ENCODE measurements at places on chromosomes 13 and 19.

- no peak for DNase-seq
These were observed 85.3 kb downstream of the GADD45B start for GRCh38 chr19:2561221-2561620.

GRCh38 chr13:98476106-98476505 lies 100.8 kb downstream of the STK24 start:
- no peak for DNase-seq

- DNase-seq = no peak
These were observed 39.2 kb downstream of the TNFRSF19 start for GRCh38 chr13:23609414-23609760.

DNA sequence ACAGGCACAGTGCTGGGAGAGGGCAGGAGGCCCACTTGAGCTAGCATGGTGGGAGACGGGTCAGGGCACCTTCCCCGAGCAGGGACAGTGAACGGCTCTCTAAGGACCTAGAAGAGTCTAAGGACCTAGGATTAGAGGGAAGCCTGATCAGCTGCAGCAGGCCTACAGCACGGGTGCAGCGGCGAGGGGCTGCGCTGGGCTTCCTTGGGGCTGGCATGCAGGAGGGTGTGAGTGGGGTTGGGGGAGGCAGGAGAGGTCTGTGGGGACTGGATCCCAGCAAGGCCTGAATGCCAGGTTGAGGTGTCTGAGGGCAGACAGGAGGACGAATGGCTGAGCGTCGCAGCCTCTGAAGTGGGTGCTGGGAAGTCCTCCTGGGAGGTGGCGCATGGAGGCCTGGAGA lies 3.6 kb downstream of the SCAF1 start:
- no peak for DNase-seq

DNA sequence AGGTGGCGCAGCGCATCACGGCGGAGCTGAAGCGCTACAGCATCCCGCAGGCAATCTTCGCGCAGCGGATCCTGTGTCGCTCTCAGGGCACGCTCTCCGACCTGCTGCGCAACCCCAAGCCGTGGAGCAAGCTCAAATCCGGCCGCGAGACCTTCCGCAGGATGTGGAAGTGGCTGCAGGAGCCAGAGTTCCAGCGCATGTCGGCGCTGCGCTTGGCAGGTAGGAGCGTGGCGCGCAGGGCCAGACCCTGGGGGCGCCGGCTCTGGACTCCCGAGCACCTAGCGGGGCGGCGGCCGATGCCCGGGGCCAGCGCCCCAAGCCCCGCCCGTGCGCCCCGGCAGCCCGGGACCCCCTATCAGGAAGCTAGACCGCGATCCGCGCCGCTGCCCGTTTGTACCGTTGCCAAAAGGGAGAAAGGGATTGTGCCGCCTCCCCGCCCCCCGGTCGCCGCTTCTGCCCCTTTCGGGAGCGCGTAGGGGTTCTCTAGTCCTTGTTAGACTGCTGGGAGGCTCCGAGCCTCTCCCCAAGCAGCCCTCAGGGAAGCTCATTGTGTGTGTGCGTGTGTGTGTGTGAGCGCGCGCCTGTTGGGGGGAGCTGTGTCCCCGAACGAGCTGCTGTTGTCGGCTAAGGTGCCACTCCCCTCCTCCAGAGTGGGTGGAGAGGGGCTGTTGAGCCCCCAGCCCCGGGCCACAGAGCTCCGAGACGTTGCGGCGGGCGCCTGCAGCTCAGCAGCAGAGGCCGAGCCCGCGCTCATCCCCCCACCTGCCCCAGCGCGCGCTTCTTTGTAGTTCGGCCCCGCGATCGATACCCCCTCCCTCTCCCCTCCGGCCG lies 1.5 kb downstream of the ONECUT3 start:
- DNase-seq = peak; percentile 42

- DNase-seq = no peak
These were observed 26.7 kb downstream of the MIER2 start for GRCh38 chr19:317710-318508.

- peak; percentile 92 for DNase-seq
These were observed 4.0 kb downstream of the RTN2 start for GRCh38 chr19:45492627-45493470.

- DNase-seq = no peak
These were observed 49.4 kb downstream of the SERP2 start for GRCh38 chr13:44422755-44423643.

GRCh38 chr19:34184880-34185491 lies 12.7 kb downstream of the LSM14A start:
- DNase-seq = no peak

DNA sequence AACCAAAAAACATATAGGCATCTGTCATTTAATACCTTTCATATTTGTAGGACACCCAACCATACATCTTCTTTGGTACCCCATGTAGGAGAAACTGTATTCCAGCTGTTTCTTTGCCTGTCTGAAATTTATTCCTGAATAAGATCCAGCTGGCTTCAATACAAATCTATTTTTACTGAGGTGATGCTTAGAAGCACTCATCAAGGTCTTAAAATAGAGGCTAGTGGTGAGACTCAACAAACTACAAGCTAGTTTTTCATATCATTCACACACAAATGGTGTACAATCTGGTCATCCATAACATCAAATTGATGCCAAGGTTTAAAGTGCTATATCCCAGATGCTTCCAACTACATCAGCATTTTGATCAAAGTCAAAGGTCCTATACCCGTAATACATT lies 1071.3 kb upstream of the MIR17HG start:
- DNase-seq = no peak

GRCh38 chr19:2783781-2784145 lies 690 bp upstream of the SGTA start:
- DNase-seq = no peak

GRCh38 chr13:112605531-112605990 lies 17.6 kb upstream of the TUBGCP3 start:
- DNase-seq = no peak

- DNase-seq = no peak
These were observed 1.8 kb upstream of the DIAPH3 start for GRCh38 chr13:60165391-60166099.

GRCh38 chr13:34277936-34278335 lies 460.0 kb downstream of the RFC3 start:
- no peak for DNase-seq

DNA sequence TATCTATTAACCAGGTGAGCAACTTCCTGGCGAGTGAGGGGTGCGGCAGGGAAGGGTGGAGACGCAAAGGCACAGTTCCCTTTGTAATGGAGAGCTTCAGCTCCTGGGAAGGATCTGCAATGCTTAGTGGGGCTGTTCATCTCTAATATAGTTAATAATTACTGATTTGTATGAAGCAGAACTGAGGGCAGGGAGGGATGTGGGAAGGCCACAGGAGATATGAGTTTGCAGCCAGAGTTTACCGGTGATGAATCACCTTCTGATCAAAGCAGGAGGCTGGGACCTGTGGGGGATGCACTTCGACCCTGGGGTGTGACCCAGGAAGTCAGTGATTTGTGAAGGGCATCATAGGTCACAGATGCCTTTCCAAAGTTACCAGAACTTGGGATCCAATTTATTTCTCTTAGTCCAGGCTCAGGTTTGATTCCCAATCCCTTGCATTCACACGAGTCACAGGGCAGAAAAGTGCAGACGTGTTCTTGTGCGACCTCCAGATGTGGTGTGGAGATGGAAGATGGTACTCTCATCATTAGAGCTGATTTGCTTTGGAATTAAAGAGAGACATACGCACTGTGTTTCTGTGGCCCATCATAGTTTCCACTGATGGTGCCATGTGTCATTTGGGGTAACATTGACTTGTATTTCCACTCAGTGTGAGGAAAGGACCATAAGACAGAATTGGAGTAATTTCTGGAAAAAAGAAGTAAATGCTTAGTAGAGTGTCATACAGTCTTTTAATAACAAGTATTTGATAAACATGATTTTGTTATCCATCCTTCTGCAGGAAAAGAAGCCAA lies 55.0 kb downstream of the LRCH1 start:
- DNase-seq = no peak

GRCh38 chr13:42981317-42981716 lies 10.7 kb downstream of the EPSTI1 start:
- DNase-seq = no peak

- DNase-seq = no peak
These were observed 22.4 kb upstream of the BRD4 start for GRCh38 chr19:15354566-15355296.

- no peak for DNase-seq
These were observed 16.7 kb downstream of the PIP5K1C start for GRCh38 chr19:3683405-3684053.

GRCh38 chr13:44197791-44198770 lies 175.5 kb upstream of the SERP2 start:
- peak; percentile 35 for DNase-seq
